ENCODE measurements at places on chromosomes 5 and 9. TPM values are rescaled to one million over a fixed set of nuclear protein-coding genes. Genes with fewer than 3 reads are reported as not detected.
A peak's percentile ranks its signal among the peaks of the same experiment; 100 is the strongest.

The FBXO10 gene
- 14.7 TPM for total RNA-seq

DNA sequence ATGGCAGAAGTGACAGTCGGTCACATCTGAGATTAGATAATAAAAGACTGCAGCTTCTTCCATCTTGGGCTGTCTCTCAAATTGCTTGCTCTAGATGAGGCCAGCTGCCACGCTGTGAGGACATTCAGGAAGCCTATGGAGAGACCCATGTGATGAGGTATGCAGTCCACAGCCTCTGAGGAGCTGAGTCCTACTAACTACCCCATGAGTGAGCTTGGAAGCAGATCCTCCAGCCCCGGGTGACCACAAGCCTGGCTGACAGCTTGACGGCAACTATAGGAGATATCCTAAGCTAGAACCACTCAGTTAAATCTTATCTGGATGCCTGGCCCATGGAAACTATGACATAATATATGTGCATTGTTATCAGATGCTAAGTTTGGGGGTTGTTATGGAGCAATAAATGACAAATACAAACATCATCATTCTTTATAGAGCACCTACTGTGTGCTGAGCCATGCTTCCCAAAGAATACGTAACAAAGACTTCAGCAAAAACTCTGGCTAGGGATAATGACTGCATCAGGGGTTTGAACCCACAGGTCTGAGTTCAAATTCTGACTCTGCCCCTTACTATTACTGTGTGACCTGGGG lies 26.7 kb downstream of the KCNV2 start:
- DNase-seq = no peak

DNA sequence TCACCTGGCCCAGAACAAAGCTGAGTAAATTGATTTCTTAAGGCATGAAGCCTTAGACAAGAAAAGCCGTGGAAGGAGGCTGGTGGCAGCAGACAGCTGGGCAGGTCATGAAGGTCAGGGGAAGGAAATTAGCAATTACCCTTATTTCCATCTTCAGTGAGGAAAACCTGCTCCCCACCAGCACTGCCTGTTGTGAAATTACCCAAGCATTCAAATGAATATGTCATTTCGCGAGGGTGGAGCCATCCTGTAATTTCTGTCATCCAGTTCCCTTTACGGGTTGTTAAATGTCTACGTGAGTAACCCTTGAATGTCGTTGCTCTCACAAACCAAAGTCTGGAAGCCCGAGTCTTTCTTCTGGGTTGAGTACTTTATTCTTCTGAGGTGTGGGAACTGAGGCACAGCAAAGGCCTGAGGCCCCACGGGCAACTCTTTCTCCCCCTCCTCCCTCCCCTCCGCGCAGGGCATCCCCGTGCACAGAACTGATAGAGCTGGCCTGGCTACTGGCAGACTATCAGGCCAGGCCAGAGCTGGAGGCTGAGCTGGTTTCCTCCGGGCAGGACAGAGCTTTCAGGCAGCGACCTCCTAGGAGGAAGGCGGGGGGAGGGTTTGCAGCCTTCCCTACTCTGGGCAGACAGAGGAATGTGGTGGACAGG lies 22.0 kb upstream of the AK3 start:
- DNase-seq = peak; percentile 52

- DNase-seq = no peak
These were observed 682 bp downstream of the DHX29 start for GRCh38 chr5:55306641-55307382.

The PCDHB2 gene
- total RNA-seq = 23.1 TPM

The NIPSNAP3A gene
- 10.3 TPM for total RNA-seq

- peak; percentile 65 for DNase-seq
These were observed at the start of gene CERCAM for GRCh38 chr9:128420651-128421481. Gene CERCAM, plus strand, starts transcription at chr9:128420857. Its CDS starts 21 bp downstream, at chr9:128420878.

GRCh38 chr9:2228132-2228531 lies 213.0 kb downstream of the SMARCA2 start:
- peak; percentile 80 for DNase-seq

DNA sequence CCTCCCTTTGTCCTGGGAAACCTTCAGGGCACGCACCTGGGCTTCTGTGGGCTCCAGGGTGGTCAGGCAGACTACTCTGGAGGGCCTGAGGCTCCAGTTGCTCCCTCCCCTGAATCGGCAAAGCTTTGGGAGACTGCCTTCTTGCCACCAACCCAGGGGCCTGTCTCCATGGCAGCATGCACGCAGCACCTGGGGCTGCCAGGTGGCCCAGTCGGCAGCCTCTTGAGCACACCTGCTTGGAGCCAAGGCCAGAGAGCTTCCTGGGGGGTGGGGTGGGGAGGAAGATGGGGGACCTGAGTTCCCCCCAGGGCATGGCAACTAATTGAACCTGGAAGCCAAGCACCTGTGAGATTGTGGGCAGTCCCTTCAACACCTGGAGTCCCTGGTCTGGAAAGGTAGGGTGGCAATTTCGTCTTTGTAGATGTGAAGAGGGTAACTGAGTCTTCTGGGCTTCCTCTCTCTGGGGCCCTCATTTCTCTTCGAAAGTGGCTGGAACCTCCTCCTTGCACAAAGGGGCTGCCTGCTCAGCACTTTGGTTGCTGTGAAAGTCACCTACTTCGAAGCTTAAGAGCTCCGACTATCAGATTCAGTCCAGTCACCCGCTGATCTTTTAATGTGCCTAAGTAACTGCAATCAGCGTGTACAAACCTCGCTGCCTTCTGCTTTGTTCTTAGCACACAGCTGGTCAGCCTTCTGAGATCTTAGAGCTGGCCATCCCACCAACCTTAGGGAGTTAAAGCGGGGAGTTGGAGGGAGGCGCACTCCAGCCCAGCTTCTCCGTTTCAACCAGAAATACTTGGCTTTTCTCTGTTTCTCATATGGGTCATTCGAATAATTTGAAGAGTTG lies 4.0 kb downstream of the RNF183 start:
- peak; percentile 20 for DNase-seq

- DNase-seq = no peak
These were observed 14.3 kb downstream of the GAPT start for GRCh38 chr5:58505502-58505901.

GRCh38 chr9:250039-250438 lies 35.4 kb downstream of the DOCK8 start:
- no peak for DNase-seq

- no peak for DNase-seq
These were observed 22.7 kb upstream of the CLK4 start for GRCh38 chr5:178649580-178649979.

- DNase-seq = no peak
These were observed 28.4 kb downstream of the CSF1R start for GRCh38 chr5:150057996-150058395.

DNA sequence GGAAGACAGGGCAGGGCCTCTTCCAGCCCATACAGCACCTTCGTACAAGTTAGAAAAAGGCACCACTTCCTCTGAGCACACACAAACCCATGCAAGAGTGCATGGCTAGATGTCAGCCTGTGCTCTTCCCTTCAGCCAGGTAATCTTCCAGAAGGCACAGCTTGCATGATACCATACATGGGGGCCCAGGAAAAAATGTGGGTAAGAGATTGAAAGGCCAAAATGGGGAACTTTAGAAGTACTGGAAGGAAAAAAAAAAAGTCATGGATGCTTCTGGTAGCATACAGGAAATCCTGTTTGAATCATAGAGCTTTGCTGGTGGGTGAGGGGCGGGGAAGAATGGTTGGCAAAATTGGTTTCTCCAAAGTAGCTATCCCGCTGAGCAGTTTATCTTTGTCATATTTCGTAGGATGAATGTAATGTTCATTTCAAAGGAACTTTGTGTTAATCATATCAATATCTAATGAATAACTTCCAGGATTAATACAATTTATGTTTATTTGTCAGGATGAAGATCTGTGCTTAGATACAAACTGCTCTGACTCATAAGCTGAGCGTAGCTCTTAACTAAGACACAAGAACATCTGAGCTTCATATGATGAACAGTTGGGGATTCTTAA lies 78.2 kb upstream of the MAP3K1 start:
- DNase-seq = no peak

GRCh38 chr5:91424638-91425436 lies 41.7 kb upstream of the ARRDC3 start:
- DNase-seq = peak; percentile 19

DNA sequence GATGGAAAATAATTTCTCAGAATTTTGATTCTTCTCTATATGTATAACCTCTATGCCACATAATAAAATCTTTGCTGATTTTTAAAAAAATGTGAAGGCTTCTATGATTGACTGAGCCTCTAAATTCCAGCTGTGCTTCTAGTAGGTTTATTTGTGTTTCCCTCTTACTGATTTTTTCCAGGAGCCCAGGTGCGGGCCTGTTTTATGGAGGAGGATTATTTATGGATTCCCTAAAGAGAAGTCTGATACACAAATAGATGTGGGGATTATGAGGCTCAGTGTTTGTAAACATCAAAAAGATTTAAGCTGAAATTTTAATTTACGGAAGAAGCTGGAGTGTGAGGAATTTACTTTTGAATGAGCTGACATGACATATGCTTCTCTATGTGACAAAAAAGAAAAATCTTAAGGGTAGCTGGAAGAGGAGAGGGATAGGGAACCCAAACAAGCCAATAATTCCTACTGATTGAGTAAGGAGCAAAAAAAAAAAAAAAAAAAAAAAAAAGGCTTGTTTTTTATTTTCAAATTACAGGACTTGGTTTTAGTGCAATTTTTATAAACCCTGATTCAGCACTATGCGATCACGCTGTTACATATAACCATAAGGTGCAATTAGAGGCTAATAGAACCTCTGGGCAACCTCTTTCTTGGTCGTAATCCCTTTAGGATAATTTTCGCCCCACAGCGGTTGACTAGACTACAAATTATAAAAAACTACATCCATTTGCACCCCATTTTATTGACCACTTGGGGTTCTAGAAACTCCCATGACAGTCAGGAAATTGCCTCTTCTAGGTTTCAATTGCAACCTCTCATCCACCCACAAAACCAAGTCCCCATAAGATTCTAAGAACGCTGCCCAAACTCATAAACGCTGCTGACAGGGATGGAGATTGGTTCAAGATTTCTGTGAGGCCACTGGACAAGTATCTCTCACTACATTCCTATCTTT lies 44.4 kb upstream of the RAI14 start:
- no peak for DNase-seq

GRCh38 chr5:92809855-92810465 lies 771.1 kb downstream of the NR2F1-AS1 start:
- DNase-seq = no peak

GRCh38 chr9:71897577-71897976 lies 13.4 kb downstream of the ABHD17B start:
- DNase-seq = no peak

GRCh38 chr5:123157791-123158581 lies 68.9 kb downstream of the PRDM6 start:
- no peak for DNase-seq

- DNase-seq = peak; percentile 79
These were observed 214.9 kb upstream of the WWC1 start for GRCh38 chr5:168076561-168076991.
